ENCODE measurements at places on chromosomes 11 and 22.

DNA sequence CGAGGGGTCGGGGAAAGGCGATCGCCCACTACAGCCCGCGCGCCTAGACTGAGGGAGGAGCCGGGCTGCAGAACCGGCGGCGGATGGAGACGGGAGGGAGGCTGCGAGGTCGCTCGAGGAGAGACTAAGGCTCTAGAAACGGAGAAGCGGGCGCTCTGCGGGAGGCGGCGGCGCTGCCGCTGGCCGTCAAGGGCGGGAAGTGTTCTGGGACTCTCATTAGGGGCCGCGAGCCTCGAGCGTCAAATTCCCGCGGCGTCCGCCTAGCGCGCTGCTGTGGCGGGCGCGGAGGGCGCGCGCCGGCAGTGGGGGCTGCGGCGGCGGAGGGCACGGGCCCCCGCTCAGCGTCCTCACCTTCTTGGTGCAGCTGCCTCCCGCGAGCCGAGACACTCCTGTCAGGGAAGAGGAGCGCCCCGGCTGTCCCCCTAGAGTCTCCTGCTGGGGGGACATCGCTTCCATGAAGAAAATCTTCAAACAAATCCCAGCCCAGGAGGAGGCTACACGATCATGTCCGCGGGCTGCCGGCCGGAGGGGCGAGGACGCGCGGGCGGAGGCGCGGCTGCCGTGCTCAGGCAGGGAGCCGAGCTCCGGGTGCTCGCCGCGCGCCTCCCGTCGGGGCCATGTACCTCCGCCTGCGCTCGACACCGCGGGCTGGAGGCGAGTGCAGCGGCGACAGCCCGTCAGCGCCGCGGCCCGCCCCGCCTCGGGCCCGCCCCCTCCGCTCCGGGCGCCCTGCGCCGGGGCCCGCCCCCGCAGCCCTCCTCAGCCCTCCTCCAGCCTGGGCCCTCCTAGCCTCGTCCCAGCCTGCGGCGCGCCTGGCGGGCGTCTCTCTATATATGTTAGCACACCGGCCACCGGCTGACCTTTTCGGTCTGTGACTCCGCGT, at the start of gene ARHGAP20:
Gene ARHGAP20 (minus strand): TSS at position 662 of the 883 bp plus-strand sequence. CDS start 206 bp downstream, at position 456.
- DNase-seq = no peak

- no peak for DNase-seq
Measured at GRCh38 chr11:56808326-56808725, 59.8 kb upstream of the OR9G4 start.

DNA sequence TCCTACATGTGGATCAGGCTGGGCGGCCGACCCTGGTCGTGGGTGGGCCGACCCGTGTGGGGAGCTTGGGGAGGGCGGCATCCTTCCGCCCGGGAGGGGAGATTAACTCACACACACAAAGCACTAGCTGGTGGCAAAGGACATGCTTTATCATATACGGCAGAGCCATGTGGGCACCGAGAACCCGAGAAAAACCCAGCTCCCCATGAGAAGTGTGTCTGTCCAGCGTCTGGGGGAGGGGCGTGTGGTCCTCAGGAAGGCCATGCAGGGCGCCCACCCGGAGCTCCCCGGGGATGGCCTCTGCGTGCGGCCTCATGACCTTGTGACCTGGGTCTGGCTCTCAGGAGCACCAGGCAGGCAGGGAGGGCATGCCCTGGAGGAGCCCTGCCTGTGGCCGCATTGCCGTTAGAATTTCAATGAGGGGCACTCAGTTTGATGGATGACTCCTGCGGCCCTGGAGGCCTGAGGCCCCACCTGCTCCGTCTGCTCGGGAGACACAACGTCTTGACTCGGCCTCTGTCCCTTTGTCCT, 39.4 kb upstream of the TOLLIP start:
- DNase-seq = no peak

DNA sequence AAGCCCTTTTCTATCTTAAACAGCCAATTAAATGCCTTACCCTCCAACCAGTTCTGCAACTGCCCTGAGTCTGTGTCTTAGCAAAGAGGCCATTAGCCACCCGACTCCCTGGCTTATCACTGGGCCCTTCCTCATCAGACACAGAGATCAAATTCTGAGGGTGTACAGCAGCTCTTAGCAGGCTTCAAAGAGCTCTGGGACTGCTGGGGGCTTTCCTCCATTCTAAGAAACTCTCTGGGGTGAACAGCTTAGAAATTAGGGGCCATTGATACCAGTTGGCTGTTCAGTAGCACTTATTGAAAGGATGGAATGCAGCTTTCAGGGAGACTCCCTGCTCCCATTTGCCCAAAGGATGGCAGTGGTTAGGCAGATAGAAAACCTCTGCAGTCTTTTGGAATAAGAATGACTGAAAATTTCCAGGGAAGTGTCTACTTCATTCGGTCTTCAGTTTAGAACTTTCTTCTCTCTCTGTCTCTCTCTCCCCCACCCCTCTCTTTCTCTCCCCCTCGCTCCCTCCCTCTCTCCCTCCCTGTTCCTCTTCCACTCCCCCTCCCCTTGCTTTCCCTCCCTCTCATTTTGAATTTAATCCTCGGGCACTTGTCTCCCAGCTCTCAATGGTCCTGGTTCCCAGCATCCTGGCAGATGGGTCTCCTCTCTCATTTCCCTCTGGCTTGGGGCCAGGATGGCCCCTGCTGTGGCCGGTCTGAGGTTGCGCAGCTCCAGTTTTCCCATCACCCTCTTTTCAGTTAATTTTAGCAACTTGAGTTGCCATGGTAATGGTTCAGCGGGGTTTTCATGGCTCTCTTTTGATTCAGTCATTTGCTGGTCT, 76.4 kb downstream of the COMMD9 start:
- no peak for DNase-seq

DNA sequence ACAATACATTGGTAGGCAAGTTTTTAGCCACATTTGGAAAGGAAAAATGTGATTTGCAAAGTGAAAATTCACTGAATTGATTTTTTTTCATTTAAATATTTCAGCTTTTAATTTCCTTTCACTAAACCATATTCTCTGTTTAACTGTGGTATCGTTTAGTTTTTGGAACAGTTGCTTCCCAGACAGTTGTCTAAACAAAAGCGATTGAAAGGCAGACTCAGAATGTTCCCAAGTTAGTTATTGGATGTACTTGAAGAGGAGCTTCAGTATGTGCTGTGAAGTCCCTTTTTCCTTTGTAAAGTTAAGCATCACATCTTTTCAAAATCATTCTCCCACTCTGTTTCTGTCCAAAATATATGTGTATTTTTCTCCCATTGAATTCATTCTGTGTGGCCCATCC, 623.4 kb upstream of the LUZP2 start:
- no peak for DNase-seq

DNA sequence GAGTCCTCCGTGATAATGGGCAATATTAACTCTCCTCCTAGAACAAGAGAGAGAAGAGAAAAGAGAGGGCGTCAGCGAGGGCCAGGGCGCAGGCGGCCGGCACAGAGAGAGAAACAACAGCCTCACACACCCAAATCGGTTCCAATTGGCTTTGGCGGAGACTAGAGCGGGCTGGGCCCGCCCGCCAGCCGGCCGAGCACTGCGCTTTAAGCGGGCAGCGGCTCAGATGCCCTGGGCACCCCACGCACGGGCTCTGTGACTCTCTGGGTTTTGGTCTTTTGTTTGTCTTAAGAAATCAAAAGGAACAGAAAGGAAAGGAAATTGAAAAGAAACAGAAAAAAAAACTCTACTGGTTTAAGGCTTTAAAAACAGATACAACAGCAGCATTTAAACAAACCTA, 17.0 kb downstream of the SLC22A12 start:
- DNase-seq = no peak

GRCh38 chr11:40537734-40538133, 921.7 kb downstream of the LRRC4C start:
- no peak for DNase-seq

- DNase-seq = no peak
Measured at GRCh38 chr11:10902301-10903063, 44.6 kb upstream of the ZBED5 start.

GRCh38 chr11:19777039-19777376, 64.4 kb downstream of the NAV2 start:
- DNase-seq = no peak

GRCh38 chr11:79594834-79595233, 154.0 kb upstream of the TENM4 start:
- DNase-seq = no peak

GRCh38 chr11:58358969-58359368, at the start of gene OR5B17:
OR5B17 (minus strand) TSS chr11:58359069; CDS start chr11:58359069, 0 bp downstream.
- DNase-seq = no peak

- DNase-seq = no peak
Measured at GRCh38 chr22:23764899-23765881, 2.4 kb downstream of the C22orf15 start.

GRCh38 chr22:47367107-47367690, 604.7 kb downstream of the TBC1D22A start:
- no peak for DNase-seq

Measured in stimulated activated CD4-positive, alpha-beta T cell treated with anti-CD3 and anti-CD28 coated beads, TNF-alpha, amount 100 ng/mL, for 24 hours (primary cell).